Left renal pelvis (tissue), 4 donors: ENCODE measurements at places on chromosomes 6 and 20.

DNA sequence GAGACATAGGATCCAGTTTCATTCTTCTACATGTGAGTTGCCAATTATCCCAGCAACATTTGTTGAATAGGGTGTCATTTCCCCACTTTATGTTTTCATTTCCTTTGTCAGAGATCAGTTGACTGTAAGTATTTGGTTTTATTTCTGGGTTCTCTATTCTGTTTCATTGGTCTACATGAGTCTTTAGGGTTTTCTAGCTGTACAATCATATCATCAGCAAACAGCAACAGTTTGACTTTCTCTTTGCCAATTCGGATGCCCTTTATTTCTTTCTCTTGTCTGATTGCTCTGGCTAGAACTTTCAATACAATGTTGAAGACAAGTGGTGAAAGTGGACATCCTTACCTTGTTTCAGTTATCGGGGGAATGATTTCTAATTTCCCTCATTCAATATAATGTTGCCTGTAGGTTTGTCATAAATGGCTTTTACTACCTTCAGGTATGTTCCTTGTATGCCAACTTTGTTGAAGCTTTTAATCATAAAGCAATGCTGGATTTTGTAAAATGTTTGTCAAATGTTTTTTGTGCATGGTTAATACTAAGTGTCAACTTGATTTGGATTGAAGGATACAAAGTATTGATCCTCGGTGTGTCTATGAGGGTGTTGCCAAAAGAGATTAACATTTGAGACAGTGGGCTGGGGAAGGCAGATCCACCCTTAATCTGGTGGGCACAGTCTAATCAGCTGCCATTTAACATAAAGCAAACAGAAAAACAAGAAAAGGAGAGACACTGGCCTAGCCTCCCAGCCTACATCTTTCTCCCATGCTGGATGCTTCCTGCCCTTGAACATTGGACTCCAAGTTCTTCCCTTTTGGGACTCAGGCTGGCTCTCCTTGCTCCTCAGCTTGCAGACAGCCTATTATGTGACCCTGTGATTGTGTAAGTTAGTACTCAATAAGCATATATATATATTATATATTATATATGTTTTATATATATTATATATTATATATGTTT is 23.3 kb downstream of the MICA start:
- DNase-seq, result no peak

DNA sequence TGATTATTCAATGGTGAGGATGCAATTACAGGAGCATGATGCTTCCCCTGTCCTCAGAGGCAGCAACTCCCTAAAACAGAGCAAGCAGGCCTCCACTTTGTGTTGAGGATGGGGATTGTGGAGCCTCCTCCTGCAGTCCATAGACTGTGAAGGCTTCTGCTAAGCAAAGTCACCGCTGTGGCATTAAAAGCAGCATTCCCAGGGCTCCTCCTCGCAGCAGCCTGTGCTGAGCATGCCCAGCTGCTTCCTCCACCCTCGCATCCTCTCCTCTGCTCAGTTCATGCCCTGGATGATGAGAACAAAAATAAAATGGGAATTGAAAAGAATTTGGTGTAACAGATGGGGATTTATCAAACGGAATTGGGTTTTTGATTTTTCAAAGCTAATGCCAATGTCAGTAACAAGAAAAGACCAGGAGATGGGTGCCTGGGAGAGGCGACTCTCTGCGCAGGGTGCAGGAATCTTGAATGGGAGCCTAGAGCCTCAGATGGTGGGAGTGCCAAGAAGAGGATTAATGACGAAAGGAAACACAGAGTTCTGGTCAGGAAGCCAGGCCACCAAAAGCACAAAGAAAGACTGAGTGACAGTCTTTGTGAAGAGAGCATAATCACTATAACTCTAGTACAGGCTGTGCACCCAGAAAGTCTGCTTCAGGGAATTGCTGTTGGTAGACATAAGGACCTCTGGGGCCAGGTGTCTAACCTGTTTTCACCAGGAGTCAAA is 347.6 kb downstream of the TPBG start:
- DNase-seq, result no peak

DNA sequence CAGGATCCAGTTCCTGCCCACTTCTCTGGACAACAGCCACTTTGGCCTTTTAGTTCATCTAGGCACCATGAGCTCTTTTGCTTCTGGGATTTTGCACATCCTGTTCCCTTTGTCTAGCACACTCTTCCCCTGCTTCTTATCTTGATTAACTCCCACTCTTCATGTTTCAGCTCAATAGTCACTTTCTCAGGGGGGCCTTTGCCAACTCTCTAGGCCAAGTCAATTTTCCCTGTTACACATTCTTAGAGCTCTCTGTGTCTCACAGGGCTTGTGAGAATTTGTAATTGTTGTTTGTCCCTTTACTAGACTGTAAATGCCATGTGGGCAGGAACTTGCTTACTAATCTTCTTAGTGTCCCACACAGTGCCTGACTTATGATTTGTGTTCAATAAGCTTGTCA is 58.1 kb upstream of the EPB41L1 start:
- DNase-seq, result no peak

DNA sequence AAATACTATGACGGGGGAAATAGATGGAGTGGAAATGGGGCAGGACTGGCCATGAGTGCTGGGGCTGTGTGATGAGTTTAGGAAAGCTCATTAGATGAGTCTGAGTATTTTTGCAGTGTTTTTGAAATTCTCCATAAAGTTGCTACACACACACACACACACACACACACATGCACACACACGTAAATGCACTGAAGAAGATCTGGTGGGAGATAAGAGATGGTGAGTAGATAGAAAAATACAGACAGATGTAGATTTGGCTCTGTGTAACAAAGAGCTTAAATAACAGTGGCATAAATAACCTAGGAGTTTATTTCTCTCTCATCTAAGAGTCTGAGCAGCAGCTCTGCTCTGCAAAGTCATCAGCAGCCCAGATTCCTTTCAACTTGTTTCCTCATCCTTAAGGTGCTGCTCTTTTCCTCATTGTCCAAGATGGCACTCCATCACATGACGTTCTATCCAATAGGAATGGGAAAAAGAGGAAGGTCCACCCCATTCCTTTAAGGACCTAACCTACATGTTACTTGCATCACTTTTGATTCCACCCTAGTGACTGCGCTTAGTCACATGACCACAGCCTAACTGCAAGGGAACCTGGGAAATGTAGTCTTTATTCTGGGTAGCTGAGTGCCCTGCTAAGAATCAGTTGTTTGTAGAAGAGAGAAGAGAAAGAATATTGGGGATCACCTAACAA is 76.4 kb downstream of the EYA2 start:
- DNase-seq, result no peak

DNA sequence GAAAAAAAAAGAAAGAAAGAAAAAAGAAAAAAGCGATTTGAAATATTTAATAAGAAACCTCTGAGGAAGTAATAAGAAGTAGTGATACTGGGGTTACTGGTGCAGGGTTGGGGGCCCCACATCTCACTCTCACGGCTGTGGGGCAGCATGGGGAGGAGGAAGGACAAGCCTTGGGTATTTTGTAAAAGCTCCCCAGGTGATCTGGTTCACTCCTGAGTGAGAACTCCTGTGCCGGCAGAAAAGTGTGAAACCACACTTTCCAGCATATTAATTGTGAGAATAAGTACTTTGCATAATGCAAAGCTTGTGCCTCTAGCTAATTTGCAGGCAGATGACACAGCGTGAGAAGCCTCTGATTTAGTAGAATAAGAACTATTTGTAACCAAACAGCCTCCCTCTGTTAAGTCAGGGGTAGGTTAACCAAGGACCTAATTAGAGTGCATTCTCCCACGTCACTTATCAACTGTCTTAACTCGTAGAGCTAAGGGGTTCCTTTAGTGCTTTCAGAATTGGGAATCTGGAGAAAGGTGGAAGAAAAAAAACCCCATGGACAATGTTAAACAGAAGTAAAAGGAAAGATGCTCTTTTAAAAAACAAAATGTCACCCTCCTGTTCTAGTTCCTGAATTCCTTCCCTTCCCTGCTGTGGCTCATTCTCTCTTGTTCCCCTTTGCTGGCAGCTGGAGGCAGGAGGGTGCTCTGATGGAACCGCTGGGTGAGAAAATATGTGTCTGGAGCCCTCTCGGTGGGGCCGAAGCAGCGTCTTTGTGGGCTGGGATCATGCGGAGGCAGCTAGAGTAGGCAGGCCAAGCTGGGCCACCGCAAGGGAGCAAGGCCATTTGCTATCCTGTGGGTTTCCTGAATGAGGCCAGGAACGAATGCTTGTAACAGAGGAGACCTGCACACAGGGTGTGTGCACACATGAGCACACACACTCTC is 108.7 kb downstream of the FYN start:
- no peak for DNase-seq

GRCh38 chr20:40568200-40568599 is 120.8 kb downstream of the MAFB start:
- no peak for DNase-seq

DNA sequence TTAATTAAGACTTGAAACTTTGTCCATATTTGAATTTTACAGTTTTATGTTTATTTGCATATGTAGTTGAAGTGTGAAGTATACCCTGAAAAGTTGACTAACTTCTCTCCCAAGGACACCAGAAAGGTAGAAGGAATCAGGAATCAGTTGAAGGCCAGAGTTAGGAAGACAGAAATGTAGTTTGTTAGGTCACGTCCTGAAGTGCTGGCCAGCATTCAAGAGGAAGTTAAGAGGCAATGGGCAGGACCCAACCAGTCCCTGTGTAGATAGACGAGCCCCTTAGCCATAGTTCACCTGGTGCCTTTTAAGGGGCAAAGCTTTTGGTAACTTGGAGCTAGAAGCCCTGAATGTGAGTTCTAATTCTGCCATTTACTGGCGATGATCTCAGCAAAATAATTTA is 250.4 kb upstream of the KCNQ5 start:
- DNase-seq, result no peak

- no peak for DNase-seq
These were observed 69.0 kb upstream of the STXBP5 start for GRCh38 chr6:147135211-147135681.

- no peak for DNase-seq
These were observed 7.3 kb downstream of the NPBWR2 start for GRCh38 chr20:64099880-64100565.

DNA sequence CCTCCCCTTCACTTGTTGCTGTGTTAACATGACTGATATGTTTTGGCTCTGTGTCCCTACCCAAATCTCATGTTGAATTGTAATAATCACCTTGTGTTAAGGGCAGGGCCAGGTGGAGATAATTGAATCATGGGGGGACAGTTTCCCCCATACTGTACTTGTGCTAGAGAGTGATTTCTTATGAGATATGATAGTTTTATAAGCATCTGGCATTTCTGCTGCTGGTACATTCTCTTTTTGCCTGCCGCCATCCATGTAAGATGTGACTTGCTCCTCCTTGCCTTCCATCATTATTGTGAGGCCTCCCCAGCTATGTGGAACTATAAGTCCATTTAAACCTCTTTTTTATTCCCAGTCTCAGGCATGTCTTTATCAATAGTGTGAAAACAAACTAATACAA is 185.0 kb downstream of the TBX18 start:
- DNase-seq, result no peak

DNA sequence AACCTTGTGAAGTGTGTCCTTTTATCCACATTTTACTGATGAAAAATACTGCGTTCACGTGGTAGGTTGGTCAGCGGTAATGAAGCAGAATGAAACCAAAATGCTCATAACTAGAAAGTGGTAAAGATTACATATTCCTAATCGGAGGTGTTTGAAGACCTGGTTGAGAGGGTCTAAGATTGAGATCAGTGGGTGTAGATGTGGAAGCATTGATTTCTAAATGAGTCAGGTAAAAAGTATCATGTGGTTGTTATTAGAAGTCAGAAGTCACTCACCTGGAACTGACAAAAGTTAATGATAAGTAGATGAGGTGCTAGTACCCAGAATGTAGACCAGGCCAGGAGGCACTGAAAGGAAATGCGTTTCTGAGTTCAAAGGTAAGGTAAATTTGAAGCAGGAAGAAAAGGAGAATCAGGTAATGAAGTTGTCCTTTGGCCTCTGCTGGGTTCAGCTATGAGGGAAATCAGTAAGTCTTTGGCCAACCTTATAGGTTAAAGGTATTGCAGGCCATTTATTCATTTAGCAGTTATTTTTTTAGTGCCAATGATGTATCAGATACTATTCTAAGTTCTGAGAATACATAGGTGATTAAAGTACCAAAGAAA is 31.2 kb downstream of the FAM83B start:
- DNase-seq, result no peak

- DNase-seq, result no peak
These were observed 4.5 kb downstream of the IYD start for GRCh38 chr6:150373260-150373701.

- DNase-seq, result no peak
These were observed 92.7 kb downstream of the AGPAT4 start for GRCh38 chr6:161181121-161181520.

DNA sequence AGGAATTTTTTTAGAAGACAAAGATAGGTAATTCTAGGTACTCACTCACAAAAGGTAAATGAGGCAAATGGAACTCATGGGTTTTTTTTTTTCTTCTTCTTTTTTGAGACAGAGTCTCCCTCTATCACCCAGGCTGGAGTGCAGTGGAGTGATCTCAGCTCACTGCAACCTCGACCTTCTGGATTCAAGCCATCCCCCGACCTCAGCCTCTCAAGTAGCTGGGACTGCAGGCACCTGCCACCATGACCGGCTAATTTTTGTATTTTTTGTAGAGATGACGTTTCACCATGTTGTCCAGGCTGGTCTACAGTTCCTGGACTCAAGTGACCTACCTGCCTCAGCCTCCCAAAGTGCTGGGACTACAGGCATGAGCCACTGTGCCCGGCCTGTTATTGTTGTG is 126.1 kb downstream of the LRRC1 start:
- no peak for DNase-seq

GRCh38 chr6:33198159-33198852 is 2.2 kb downstream of the RXRB start:
- DNase-seq, result no peak

GRCh38 chr6:94902974-94903628 is 674.2 kb upstream of the MANEA start:
- DNase-seq, result no peak

GRCh38 chr20:50774515-50774914 is 20.3 kb upstream of the BCAS4 start:
- DNase-seq, result no peak

- no peak for DNase-seq
These were observed 31.7 kb downstream of the MOXD1 start for GRCh38 chr6:132369526-132369925.

GRCh38 chr6:64553249-64553786 is 917.7 kb downstream of the PHF3 start:
- no peak for DNase-seq

- DNase-seq, result no peak
These were observed 123.7 kb downstream of the IRF4 start for GRCh38 chr6:515267-515666.

- no peak for DNase-seq
These were observed 33.6 kb downstream of the FAM209B start for GRCh38 chr20:56566621-56567020.

GRCh38 chr6:160967833-160968232 is 23.7 kb upstream of the MAP3K4 start:
- DNase-seq, result no peak
